ENCODE measurements at places on chromosomes 3 and 15.

DNA sequence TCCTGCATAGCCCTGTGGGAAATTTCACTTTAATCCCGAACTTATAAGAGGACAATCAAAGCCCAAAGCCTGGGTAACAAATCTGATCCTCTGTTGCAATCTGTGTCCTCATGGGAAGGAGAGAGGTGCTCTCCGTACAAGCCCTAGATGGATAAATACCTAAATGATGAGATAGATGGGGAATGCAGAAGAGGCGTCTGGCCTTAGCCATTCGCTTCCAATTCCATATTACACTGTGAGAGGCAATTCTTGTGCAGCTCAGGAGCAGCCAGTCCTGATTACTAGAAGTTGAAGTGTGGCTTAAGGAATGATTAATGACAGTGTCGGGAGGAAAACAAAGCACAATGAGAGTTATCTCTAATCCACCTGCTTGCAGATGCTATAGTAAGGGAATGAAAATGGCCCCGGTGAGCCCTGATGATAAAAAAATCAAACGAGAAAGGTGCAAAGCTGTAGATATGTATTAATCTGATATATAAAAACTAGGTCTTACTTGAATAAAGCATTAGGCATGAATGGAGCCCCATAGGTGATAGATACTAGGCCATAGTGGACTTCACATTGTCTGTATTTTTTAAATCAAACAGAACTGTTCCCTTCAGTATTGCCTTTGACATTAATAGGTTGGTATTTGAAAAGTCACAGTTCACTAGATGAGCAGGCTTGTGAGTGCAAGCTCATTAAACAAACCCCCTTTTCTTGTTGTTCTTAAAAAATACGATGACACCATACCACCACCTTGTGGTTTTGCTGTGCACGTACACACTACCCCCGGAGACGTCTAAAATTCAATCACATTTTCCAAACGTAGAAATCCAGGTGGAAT is 54.2 kb upstream of the TMCO5A start:
- no peak for DNase-seq

DNA sequence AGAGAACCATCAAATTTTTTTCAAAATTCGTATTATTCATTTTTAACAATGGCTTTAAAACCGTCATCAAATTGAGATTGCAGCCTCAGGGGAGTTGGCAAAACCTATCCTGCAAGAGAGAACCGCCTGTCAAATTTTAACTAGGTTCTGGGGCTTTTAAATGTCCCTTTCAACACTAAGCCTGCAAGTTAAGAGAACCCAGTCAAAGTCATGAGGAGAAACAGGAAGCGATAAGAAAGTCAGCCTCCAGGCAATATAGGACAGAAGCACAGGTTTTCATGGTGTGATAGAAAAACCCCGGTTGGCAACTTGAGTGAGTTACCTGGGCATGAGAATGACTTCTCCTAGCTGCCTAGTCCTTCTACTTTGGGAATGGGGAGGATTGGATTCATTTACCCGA is 59.8 kb downstream of the CPNE4 start:
- no peak for DNase-seq

DNA sequence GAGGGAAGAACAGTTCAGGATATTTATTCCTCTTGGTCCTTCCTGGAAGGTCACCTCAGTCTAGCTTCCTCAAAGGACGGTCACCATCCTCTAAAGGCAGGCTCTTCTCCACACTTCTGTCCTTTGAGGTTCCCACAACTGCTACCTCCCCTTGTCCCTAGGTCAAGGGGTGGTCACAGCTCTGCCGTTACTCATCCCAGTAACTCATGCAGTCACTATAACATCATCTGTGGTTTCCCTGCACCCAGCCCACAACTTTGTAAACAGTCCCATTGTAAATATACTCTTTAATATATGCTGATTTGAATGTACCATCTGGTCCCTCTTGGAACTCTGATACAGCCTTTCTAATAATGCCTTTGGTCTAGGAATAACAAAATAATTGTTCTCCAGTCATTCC is 887.4 kb downstream of the FHIT start:
- no peak for DNase-seq

- no peak for DNase-seq
These were observed 19.8 kb downstream of the ST3GAL6 start for GRCh38 chr3:98782824-98783500.

DNA sequence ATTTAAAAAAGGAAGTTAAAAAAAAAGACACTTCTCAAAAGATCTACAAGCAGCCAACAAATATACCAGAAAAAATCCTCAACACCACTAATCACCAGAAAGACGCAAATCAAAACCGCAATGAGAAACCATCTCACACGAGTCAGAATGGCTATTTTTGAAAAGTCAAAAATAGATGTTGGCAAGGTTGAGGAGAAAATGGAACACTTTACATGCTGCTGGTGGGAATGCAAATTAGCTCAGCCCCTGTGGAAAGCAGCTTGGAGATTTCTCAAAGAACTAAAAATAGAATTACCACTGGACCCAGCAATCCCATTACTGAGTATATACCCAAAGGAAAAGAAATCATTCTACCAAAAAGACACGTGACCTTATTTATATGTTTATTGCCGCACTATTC is 574.7 kb upstream of the ADAMTS9 start:
- no peak for DNase-seq

GRCh38 chr15:56978898-56979662 is 60.6 kb downstream of the TCF12 start:
- no peak for DNase-seq

Data from mesothelial cell of epicardium (in vitro differentiated cells).